GM23248 (cell line): ENCODE measurements at places on chromosomes 7 and 10.

DNA sequence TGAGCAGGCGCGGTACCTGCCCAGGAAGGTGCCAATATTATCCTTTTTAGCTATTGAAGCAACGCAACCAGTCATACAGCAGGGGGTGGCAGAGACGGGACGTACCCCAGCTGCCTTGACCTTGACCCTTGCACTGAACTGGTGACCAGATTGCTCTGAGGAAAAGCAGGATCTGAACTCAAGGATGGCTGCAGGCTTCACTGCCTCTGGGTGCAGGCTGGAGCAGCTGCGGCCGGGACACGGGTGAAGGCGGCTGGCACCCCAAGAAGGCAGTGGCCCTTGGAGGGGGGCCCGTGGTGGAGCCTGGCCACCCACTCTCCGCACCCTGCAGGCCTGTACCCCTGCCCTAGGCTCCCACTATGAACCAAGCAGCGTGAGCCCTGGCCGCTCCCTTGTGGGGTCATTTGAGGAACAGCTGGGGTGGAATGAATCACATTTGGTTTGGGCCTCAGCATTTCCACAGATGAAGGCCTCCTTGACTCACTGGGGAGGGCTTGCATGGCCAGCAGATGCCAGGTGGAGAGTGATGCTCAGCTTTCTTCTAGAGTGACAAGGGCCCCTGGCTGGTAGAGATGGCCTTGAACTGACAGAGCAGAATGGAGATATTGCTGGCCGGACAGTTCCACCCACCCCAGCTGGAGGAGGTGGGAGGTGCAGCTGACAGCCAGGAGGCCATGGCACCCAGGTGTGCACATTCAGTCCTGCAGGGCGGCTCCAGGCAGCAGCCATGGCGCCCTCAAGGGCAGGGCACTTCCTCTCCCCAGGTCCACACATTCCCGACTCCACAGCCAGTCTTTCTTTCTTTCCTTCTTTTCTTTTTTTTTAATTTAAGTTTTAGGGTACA is 218.7 kb downstream of the WDR37 start:
- no peak overlapping the region for H3K27ac ChIP-seq
- H3K27me3 ChIP-seq: no peaks in the 10 kb centered on the region
- no peak for DNase-seq
- no peaks in the 10 kb centered on the region for H3K36me3 ChIP-seq

DNA sequence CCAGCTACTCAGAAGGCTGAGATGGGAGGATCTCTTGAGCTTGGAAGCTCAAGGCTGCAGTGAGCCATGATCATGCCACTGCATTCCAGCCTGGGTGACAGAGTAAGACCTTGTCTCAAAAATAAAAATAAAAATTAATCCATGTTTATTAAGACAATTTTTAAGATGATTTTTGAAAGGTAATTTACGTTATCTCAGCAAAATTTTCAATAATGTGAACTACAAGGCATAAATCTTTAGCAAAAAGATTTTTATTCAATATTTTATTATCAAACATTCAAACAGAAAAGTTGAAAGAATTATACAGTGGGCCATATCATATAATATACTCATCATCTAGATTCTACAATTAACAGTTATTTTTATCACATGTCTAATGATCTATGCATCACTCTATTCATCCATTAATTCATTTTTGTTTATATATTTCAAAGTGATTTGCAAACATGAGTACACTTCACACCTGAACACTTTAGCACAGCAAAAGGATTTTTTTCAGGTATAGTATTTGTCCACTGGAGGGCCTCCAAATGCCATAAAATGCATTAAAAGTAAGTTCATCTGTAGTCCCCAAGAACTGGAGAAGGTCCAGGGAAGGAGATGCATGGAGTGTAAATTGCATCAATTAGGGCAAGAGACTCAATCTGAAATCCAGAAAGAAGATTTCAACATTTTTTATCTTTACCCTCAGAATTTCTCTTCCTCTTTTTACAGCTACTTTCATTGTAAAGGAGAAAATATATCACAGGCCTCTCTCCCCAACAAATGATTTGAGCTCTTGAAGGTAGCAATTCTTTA is 38.6 kb upstream of the RSBN1L start:
- no peaks in the 10 kb centered on the region for H3K27me3 ChIP-seq
- no peak overlapping the region for H3K4me3 ChIP-seq
- H3K4me1 ChIP-seq: no peaks in the 10 kb centered on the region
- H3K27ac ChIP-seq: no peak overlapping the region
- H3K36me3 ChIP-seq: peaks cover 30% of the 10 kb centered on the region; the same call in 1 of the 2 replicates
- DNase-seq: peak; percentile 62

- no peak for DNase-seq
- H3K27me3 ChIP-seq: no peaks in the 10 kb centered on the region
- no peak overlapping the region for H3K4me3 ChIP-seq
Measured at GRCh38 chr10:4830551-4830950, 4.5 kb downstream of the AKR1E2 start.

DNA sequence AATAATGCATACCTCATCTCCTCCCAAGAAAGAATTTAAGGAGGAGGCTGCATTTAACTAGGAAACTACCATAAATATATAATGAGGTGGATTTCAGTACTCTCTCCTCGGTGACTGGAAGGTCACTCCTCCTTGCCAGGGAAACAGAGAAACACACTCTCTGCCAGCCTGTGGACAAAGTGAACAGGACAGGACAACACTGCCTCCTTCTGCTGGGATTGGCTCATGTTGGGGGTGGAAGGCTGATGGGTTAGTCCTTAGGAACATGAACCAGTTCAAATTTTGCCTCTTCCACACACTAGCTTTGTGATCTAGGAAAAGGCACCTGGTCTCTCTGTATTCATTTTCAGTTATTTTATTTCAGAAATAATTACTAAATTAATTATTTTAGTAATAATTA is 50.6 kb upstream of the STEAP4 start:
- no peak overlapping the region for H3K27ac ChIP-seq
- no peak overlapping the region for H3K4me3 ChIP-seq
- H3K27me3 ChIP-seq: no peaks in the 10 kb centered on the region
- no peaks in the 10 kb centered on the region for H3K36me3 ChIP-seq
- H3K4me1 ChIP-seq: no peaks in the 10 kb centered on the region

DNA sequence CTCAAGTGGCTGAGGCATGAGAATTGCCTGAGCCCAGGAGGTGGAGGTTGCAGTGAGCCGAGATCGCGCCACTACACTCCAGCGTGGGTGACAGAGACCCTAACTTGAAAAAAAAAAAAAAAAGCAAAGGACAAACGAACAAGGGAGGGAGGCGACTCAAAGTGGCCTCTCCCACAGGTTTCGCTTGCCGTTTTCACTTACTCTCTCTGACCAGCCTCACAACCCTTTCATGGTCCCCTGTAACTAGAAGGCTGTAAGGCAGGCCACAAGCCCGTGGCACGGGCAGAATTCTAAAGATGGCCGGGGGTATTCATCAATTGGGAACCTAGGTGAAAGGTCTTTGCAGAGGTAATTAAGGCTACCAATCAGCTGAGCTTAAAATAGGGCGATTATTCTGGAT is 25.5 kb downstream of the GNA12 start:
- H3K4me1 ChIP-seq: peaks cover 42% of the 10 kb centered on the region
- no peak for DNase-seq
- H3K27ac ChIP-seq: no peak overlapping the region
- no peak overlapping the region for H3K4me3 ChIP-seq
- H3K27me3 ChIP-seq: no peaks in the 10 kb centered on the region
- no peaks in the 10 kb centered on the region for H3K36me3 ChIP-seq

DNA sequence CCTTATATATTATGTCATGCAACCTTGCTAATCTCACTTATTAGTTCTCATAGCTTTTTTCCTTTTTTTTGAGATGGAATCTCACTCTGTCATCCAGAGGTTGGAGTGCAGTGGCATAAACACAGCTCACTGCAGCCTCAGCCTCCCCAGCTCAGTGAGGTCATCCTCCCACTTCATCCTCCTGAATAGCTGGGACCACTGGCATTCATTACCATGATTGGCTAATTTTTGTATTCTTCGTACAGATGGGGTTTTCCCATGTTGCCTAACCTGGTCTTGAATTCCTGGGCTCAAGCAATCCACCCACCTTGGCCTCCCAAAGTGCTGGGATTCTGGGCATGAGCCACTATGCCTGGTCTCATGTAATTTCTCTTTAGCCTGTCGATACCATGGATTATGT is 89.1 kb upstream of the TRIM24 start:
- H3K4me1 ChIP-seq: no peaks in the 10 kb centered on the region
- no peaks in the 10 kb centered on the region for H3K36me3 ChIP-seq
- DNase-seq: no peak
- H3K4me3 ChIP-seq: no peak overlapping the region
- no peak overlapping the region for H3K27ac ChIP-seq

DNA sequence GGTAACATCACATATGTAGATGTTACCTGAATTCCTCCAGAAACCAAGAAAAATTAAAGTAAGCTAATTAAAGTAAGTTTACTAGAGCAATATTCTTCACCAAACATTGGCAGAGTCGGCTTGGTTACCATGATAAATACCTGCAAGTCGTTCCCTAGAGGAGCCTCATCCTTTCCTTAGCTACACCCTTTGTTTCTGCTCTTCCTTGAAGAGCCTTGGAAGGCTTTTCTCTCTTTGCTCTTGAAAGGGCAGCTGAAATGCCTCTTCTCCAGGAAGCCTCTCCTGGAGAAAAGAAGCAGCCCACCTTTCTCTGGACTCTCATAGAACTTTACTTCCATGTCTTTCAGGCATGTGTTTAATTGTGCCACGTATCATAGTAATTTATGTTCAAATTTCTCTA is 34.9 kb upstream of the CALD1 start:
- no peak overlapping the region for H3K4me3 ChIP-seq

- peak; percentile 33 for DNase-seq
- 0 out of 2 replicates have a peak overlapping the region, but pooled peaks have one; percentile 4 for H3K27ac ChIP-seq
- 0 out of 2 replicates have a peak, but pooled peaks cover 3% of the 10 kb centered on the region for H3K36me3 ChIP-seq
- H3K4me3 ChIP-seq: no peak overlapping the region
Measured at GRCh38 chr7:137476937-137477336, 133.4 kb upstream of the PTN start.

GRCh38 chr7:94557215-94557614 is 47.6 kb downstream of the CASD1 start:
- DNase-seq: no peak
- no peak overlapping the region for H3K27ac ChIP-seq
- H3K27me3 ChIP-seq: no peaks in the 10 kb centered on the region
- H3K36me3 ChIP-seq: no peaks in the 10 kb centered on the region; the same call in 1 of the 2 replicates

- H3K27me3 ChIP-seq: no peaks in the 10 kb centered on the region
- no peaks in the 10 kb centered on the region for H3K36me3 ChIP-seq
- peak; percentile 39 for DNase-seq
- H3K4me3 ChIP-seq: peak overlapping the region; percentile 32; the same call in 1 of the 2 replicates
- H3K4me1 ChIP-seq: no peaks in the 10 kb centered on the region
Measured at GRCh38 chr10:42367532-42368230, 270.7 kb downstream of the ZNF33B start.

GRCh38 chr10:110756876-110757275 is 112.7 kb downstream of the RBM20 start:
- no peaks in the 10 kb centered on the region for H3K36me3 ChIP-seq
- no peak overlapping the region for H3K4me3 ChIP-seq
- H3K27me3 ChIP-seq: peaks cover 2% of the 10 kb centered on the region; the same call in 1 of the 2 replicates
- no peak for DNase-seq

GRCh38 chr7:66110856-66111255 is 3.8 kb upstream of the CRCP start:
- DNase-seq: peak; percentile 96
- no peaks in the 10 kb centered on the region for H3K27me3 ChIP-seq
- no peak overlapping the region for H3K4me3 ChIP-seq
- peak overlapping the region; percentile 81 for H3K27ac ChIP-seq
- H3K36me3 ChIP-seq: no peaks in the 10 kb centered on the region

- no peak overlapping the region; the same call in 1 of the 2 replicates for H3K27ac ChIP-seq
- H3K27me3 ChIP-seq: no peaks in the 10 kb centered on the region
- H3K4me3 ChIP-seq: peak overlapping the region; percentile 33
- H3K4me1 ChIP-seq: peaks cover 22% of the 10 kb centered on the region
- no peaks in the 10 kb centered on the region for H3K36me3 ChIP-seq
Measured at GRCh38 chr10:121804460-121804859, 123.4 kb downstream of the ATE1 start.

DNA sequence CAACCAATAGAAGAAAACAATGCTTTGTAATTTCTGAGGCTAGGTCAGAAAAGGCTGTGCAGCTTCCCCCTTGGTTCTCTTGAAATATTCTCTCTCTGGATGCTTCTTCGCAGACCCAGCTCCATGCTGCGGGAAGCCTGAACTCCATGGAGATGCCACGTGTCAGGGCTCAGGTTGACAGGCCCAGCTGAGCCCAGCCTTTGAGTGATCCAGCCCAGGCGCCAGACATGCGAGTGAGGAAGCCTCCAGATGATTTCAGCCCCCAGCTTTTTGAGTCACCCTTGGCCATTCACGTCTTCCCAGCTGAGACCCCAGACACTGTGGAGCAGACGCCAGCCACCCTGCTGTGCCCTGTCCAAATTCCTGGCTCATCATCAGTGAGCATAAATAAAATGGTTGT is 378.4 kb upstream of the NRP1 start:
- no peak overlapping the region for H3K4me3 ChIP-seq
- no peaks in the 10 kb centered on the region for H3K4me1 ChIP-seq

DNA sequence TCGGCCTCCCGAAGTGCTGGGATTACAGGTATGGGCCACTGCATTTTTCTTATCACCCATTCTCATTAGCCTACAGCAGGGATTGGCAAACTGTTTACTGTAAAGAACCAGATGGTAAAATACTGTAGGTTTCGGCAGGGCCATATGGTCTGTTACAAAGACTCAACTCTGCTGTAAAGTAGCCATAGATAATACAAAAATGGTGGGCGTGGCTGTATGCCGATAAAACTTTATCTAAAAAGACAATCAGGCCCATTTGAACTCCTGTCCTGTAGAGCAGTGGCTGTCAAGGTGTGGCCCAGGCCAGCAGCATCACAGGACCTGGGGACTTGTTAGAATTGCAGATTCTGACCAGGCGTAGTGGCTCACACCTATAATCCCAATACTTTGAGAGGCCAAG is 134.3 kb downstream of the CUX1 start:
- H3K4me1 ChIP-seq: peaks cover 25% of the 10 kb centered on the region
- H3K27ac ChIP-seq: no peak overlapping the region
- no peak overlapping the region for H3K4me3 ChIP-seq
- H3K36me3 ChIP-seq: no peaks in the 10 kb centered on the region

- no peak overlapping the region for H3K4me3 ChIP-seq
- H3K4me1 ChIP-seq: no peaks in the 10 kb centered on the region
- H3K36me3 ChIP-seq: no peaks in the 10 kb centered on the region
- DNase-seq: no peak
- no peaks in the 10 kb centered on the region for H3K27me3 ChIP-seq
Measured at GRCh38 chr10:43953672-43954071, 305.0 kb upstream of the ZNF32 start.

DNA sequence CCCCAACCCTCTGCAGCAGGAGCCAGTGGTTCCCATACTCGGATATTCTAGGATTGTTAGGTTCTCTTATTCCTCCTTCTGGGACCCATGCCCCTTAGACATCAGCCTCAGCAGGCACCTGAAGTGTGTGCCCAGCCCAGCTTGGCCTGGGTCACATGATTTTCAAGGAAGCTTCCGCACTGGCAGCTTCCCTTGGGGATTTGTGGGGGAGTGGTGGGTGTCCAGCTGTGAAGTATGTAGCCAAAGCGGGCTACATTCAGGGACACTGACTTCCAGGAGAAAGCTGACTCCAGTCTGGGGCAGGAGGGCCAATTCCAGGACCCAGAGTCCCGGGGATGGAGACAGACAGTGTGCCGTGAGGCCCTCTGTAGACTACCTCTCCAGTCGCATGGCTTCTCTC is 1.3 kb downstream of the LDB1 start:
- H3K4me1 ChIP-seq: peaks cover 50% of the 10 kb centered on the region
- H3K36me3 ChIP-seq: no peaks in the 10 kb centered on the region
- peak overlapping the region; percentile 91 for H3K4me3 ChIP-seq
- no peaks in the 10 kb centered on the region for H3K27me3 ChIP-seq
- peak overlapping the region; percentile 87 for H3K27ac ChIP-seq
- peak; percentile 53 for DNase-seq

- peaks cover 17% of the 10 kb centered on the region; the same call in 1 of the 2 replicates for H3K4me1 ChIP-seq
- peaks cover 6% of the 10 kb centered on the region; the same call in 1 of the 2 replicates for H3K36me3 ChIP-seq
- DNase-seq: peak; percentile 80
- H3K27me3 ChIP-seq: no peaks in the 10 kb centered on the region
Measured at GRCh38 chr10:3068201-3068967, 1.0 kb downstream of the PFKP start.
